ENCODE measurements at places on chromosomes 3 and 15.

DNA sequence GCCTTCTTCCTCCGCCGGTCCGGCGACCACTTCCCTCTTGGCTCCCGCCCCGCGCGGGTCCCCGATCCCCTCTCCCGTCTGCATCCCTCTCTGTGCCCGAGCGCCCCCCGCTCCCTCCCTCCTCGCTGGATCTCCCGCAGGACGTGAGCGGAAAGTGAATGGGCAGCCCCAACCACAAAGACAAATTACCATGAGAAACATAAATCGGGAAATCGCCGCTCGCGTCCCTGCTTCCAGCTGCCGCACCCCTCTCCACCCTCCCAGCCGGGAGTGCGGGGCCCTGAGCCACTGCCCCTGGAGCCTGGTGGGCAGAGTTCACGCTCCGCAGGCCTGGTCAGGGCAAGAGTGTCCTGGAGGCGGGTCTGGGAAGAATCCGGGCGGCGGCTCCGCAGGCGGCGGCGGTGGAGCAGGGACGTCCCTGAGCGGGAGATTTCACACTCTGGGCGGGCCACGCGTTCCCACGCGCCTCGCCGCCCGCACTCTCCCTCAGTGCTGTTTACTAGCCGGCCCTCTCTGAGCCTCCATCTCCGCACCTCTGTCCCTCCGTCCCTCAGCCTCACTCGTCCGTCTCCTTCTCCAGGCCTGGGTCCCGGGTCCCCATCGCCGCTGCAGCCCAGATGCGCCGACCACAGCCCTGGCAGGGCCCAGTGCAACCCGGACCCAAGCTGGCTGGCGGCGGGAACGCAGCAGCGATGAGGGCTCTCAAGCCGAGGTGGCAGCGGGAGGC, 835 bp downstream of the SEMA5B start:
- peaks cover 10% of the 10 kb centered on the region for H3K4me1 ChIP-seq
- no peak overlapping the region for H3K27ac ChIP-seq
- peak; percentile 37 for DNase-seq
- peaks cover 77% of the 10 kb centered on the region for H3K27me3 ChIP-seq

GRCh38 chr3:189548053-189548452, 83.1 kb upstream of the TP63 start:
- no peak overlapping the region for H3K4me3 ChIP-seq
- no peaks in the 10 kb centered on the region for H3K4me1 ChIP-seq
- DNase-seq, result no peak
- H3K27ac ChIP-seq, result no peak overlapping the region
- H3K27me3 ChIP-seq, result no peaks in the 10 kb centered on the region

- peaks cover 9% of the 10 kb centered on the region for H3K4me1 ChIP-seq
- H3K27ac ChIP-seq, result no peak overlapping the region
- H3K4me3 ChIP-seq, result no peak overlapping the region
- no peak for DNase-seq
- no peaks in the 10 kb centered on the region for H3K36me3 ChIP-seq
Measured at GRCh38 chr15:34370643-34371042, 3.6 kb upstream of the LPCAT4 start.

- no peaks in the 10 kb centered on the region for H3K27me3 ChIP-seq
- H3K27ac ChIP-seq, result no peak overlapping the region
- H3K4me1 ChIP-seq, result no peaks in the 10 kb centered on the region
- H3K36me3 ChIP-seq, result no peaks in the 10 kb centered on the region
Measured at GRCh38 chr3:15051531-15051930, 13.6 kb downstream of the MRPS25 start.

DNA sequence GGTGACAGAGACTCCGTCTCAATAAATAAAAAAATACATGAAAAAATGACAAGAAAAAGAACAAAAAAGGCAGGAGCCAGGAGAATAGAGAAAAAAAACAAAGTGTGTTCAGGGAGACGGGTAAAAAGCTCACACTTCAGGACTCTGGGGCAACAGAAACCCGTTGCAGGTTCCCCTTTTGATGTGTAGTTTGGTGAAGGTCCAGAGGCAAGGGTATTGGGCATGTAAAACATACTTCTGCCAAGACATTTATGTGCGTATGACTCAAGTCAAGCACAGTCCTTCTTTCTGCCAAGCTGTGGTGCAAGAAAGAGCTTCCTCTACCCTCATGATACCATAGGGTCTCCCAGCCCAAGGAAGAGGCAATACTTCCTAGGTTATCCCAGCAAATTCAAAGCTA, 33.4 kb upstream of the STRIT1 start:
- no peaks in the 10 kb centered on the region for H3K27me3 ChIP-seq
- H3K4me3 ChIP-seq, result no peak overlapping the region
- H3K4me1 ChIP-seq, result no peaks in the 10 kb centered on the region
- DNase-seq, result no peak

DNA sequence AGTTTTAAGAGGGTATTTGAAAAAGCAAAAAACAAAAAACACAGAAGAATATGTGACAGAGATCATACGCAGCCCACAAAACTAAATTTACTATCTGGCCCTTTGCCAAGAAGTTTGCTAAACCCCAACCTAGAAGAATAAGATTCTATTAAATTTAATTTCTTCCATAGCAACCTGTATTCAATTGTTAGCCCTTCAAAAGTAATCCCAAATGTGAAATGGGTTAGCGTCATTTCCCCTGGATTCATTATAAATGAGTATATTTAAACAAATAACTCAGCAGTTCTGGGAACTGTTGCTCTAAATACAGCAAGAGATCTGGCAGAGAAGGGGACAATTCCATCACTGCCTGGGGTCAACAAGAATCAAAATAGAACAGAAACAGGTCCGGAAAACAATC, 56.8 kb downstream of the CERS3 start:
- H3K27me3 ChIP-seq, result no peaks in the 10 kb centered on the region
- peak; percentile 12 for DNase-seq
- peaks cover 7% of the 10 kb centered on the region for H3K4me1 ChIP-seq

GRCh38 chr15:89893027-89893426, 767 bp downstream of the AP3S2 start:
- no peaks in the 10 kb centered on the region for H3K36me3 ChIP-seq
- H3K27ac ChIP-seq, result peak overlapping the region; percentile 93
- H3K4me3 ChIP-seq, result peak overlapping the region; percentile 74
- no peaks in the 10 kb centered on the region for H3K27me3 ChIP-seq
- peaks cover 5% of the 10 kb centered on the region for H3K4me1 ChIP-seq

DNA sequence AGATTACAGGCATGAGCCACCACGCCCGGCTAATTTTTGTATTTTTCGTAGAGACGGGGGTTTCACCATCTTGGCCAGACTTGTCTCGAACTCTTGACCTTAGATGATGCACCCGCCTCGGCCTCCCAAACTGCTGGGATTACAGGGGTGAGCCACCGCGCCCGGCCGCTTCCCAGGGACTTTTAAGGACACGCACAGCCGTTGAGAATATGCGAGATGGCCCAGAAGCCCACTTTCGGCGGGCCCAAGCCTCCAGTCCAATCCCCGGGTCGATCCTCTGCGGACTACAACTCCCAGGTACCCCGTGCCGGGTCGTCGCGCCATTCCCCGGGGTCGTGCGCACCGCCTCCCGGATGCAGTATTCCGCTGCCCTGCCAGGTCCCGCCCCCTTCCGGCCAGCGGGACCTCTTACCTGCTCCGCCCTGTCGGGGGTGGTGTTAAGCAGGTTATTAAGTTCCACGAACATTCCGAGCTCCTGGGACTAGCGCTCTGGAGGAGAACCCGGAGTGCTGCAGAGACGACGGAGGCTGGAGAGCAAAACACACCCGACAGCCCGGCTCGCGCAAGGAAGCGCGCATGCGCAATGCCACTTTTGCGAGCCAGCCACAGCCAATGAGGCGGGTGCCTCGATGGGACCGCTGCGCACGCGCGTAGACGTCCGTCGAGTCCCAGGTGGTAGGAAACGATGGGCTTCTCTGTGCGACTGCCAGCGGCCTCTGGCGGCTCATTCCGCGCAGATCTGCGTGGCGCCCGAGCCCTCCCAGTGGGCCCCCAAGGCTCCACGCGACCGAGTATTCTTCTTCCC, at the start of gene ELP6:
Gene ELP6, minus strand, starts transcription at position 588 of the 805 bp plus-strand sequence. Its CDS starts 122 bp downstream, at position 466.
- peaks cover 7% of the 10 kb centered on the region for H3K4me1 ChIP-seq
- no peaks in the 10 kb centered on the region for H3K36me3 ChIP-seq
- peak within 1 kb of the TSS; percentile 76 for H3K4me3 ChIP-seq
- DNase-seq, result peak; percentile 99

All from hepatocyte (in vitro differentiated cells).